ENCODE measurements at places on chromosomes 2 and 18. TPM values are rescaled to one million over a fixed set of nuclear protein-coding genes. Genes with fewer than 3 reads are reported as not detected.

FTCDNL1 gene
- total RNA-seq = 0.75 TPM

ADAM23 gene
- 3.1 TPM for total RNA-seq

INHA gene
- not detected for total RNA-seq

PIGN gene
- total RNA-seq = 22.4 TPM

B3GNT7 gene
- not detected for total RNA-seq

IL36A gene
- total RNA-seq = not detected

CCDC74B gene
- 24.8 TPM for total RNA-seq
